Stimulated activated CD8-positive, alpha-beta memory T cell treated with anti-CD3 and anti-CD28 coated beads, Interleukin-4, amount 100 ng/mL, for 1 hour (primary cell): ENCODE measurements at places on chromosomes 4 and X.

DNA sequence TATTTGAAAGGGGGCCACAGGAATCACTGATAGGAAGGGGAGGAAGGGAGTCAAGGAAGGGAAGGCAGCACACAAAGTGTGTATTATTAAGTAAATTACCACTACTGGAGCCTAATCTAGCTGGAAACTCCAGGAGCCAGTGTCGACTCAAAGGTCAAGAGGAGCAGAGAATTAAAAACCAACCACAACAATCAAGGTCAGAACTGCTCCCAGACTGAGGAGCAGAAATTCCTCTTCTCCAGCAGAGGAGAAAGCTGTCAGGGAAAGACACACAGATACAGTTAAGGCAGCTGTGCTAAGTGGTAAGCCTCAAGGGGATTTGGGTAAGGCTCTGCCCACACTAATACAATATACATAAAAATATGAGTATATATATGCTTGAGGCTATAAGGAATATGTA lies 87.5 kb upstream of the PTPN13 start:
- no peak for DNase-seq

DNA sequence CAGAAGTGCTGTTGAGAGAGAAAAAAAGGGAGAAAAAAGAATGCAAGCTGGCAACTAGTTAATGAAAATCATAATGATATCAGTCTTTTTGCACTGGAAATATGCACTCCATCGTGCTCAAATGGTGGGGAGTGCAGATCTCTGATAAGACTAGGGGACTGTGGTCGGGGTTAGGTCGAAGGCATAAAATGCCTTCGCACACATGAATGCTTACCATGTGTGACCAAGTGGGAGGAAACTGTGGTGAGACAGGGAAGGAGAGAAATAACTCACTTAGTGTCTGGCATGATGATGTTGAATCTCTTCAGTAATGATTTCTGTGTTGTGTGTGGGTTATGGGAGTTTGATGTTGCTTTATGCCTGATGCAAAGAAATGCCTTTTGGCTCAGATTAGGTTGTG lies 358.9 kb downstream of the FBXO8 start:
- no peak for DNase-seq

GRCh38 chr4:121248747-121249146 lies 84.6 kb upstream of the TNIP3 start:
- no peak for DNase-seq

DNA sequence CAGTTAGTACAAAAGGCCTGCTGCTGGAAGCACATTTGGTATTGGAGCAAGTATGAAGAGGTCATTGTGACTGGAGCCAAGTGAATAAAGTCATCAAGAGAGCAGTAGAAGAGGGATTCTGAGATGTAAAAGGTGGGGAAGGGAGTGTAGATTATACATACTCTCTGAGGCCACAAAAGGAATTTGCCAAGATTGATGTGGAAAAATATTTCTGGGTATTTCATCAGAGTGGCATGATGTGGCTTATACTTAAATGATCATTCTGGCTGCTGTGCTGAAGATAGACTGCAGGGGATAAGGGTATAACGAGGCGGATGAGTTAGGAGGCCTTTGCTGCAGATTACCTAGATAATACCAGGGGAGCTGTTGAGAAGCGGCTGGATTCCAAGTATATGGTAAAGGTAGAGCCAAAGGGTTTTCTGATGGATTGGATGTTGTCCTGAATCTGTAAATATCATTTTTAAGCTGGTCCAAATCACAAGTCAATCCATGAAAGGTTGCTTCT lies 231.8 kb upstream of the AGA start:
- DNase-seq, result no peak

GRCh38 chrX:11792461-11793421 lies 34.7 kb downstream of the MSL3 start:
- no peak for DNase-seq

- DNase-seq, result no peak
These were observed 140.8 kb downstream of the FRAS1 start for GRCh38 chr4:78197947-78198346.

- DNase-seq, result no peak
These were observed 47.3 kb upstream of the SMIM31 start for GRCh38 chr4:164706675-164707074.

GRCh38 chr4:177285953-177286352 lies 23.7 kb upstream of the NEIL3 start:
- DNase-seq, result no peak

- no peak for DNase-seq
These were observed 7.2 kb upstream of the SORBS2 start for GRCh38 chr4:185819144-185819543.

DNA sequence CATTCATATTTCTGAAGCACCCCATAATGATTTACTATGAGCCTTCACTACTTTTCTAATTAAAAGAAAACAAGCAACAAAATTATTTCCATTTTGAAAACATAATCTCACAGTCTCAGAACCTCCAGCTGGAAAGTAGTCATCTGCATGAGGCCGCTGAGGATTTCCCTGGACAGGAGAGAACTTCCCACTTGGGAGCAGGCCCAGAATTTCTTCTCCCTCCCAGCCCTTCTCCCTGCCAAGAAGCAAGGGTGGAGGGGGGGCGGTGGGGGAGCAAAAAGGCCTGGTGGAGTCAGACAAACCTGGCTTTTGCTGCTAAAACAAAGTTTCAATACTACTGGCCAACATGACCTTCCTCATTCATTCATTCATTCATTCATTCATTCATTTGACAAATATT lies 167.3 kb downstream of the PJA1 start:
- DNase-seq, result no peak

GRCh38 chr4:183718876-183719275 lies 59.8 kb downstream of the TRAPPC11 start:
- DNase-seq, result no peak

DNA sequence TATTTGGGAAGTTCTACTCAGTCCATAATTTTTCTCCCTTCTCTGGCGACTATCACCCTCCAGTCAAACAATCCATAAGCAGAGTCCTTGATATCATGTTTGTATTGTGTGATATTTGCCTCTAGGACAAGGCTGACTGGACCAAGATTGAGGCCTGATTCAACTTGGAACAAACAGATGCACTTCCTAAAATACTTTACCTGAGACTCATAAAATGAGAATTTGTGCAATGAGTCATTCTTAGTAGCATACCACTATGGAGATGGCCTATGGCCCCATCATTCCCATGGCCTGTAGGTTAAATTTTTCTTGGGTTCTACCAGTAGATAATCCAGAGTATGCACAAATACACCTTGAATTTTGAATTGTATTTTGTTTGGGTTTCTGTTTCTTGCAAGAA lies 74.2 kb upstream of the DMD start:
- DNase-seq, result no peak

DNA sequence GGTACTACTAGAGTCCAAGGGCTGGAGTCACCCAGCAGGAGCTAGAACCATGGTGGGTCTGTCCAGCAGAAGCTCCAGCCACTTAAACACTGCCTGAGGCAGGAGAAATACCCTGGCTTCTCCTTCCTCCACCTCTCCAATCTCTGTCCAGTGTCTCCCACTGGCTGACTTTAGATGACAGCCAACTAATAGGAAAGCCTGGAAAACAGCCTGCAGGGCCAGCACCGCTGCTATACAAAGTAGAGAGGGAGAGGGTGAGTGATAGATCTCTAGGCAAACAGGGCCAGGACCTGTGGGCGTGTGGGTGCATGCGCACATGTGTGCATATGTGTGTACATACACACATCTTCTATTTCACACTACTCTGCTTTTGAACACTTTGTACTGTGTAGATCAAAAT lies 56.5 kb upstream of the ATP8A1 start:
- no peak for DNase-seq

- DNase-seq, result no peak
These were observed at the start of gene HMX1 for GRCh38 chr4:8871417-8872401. Gene HMX1, minus strand, starts transcription at chr4:8871839. Its CDS starts 225 bp downstream, at chr4:8871614.

- DNase-seq, result no peak
These were observed 47.1 kb upstream of the PPP2R3B start for GRCh38 chrX:433771-434170.

- no peak for DNase-seq
These were observed 958.6 kb downstream of the STIM2 start for GRCh38 chr4:27819246-27819645.

DNA sequence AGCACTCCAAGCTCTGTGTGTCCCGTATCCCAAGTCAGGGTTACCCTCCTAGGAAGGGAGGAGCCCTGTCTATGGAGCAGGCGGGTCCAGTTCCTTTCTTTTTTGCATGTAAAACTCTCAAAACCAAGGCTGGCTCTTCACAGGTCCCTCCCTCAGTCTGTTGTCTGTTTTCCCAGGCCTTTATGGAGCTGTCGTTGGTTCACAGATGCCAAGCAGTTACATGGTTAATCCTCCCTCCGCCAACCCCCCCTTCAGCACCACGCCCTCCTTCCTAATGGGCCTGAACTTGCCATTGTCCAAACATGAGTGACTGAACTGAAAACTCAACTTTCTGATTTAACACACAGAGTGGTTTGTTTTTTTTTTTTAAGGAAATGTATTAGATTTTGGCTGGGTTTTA lies 148.3 kb downstream of the STOX2 start:
- DNase-seq, result no peak

DNA sequence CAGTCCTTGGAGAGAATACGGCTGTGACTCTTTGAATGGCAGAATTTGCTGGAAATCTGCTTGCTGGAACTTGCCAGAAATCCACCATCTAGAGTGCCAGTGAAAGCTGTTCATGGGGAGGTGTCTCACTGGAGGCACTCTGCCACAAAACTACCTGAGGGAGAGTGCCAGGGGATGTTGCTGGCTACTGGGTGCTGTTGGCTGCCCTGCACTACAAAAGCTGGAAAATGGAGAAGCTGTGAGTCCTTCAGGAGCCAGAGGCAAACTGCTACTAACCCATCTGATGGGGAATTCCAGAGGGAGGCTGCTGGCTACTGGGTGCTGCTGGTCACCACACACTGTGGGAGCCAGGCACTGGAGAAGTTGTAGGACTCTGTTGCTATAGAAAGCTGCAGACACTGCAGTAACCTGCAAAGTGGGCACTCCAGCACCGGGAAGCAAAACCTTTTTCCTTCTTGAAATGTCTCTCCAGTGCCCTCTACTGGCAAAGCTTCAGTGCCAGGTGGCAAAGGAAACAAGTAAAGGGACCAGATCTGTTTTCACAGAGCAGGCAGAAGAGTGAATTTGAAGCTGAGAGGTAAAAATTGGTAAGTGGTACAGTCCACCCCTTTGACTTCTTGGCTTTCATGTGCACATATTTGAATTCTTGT lies 47.8 kb upstream of the HSD17B10 start:
- peak; percentile 10 for DNase-seq

- no peak for DNase-seq
These were observed 253.4 kb downstream of the PDGFC start for GRCh38 chr4:156718226-156718625.

DNA sequence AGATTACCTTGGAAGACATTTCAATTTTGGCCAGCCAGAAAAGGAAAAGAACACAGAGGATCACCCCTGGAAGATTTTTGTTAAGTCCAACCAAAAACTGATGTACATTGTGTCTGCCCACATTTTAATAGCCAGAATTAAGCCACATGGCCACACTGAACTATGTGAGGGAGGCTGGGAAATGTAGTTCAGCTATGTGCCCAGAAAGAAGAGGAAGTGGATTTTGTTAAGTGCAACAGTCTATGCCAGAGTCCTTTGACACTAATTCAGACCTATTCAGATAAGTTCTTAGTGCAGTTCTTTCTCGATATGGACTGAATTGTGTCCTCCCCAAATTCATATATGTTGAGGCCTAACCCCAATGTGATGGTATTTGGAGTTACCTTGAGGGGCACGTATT lies 18.4 kb downstream of the PRPS1 start:
- DNase-seq, result no peak

DNA sequence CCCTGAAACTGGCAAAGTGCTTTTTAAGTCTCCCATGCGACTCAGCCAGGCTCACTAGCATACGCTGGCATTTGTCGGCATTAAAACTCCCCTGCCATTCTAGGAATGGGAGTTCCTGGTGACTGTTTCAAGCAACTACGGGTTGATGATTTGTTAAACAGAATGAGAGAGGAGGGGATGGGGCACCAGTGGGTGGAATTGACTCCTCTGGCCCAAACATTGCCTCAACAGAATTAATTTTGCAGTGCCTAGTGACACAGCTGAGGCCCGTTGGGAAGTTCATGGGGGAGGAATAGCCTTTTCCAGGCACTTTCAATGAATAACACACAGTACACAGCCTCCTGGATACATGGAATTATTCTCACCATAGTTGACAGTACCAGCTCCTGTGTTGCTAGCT lies 30.1 kb downstream of the NEUROG2 start:
- no peak for DNase-seq

DNA sequence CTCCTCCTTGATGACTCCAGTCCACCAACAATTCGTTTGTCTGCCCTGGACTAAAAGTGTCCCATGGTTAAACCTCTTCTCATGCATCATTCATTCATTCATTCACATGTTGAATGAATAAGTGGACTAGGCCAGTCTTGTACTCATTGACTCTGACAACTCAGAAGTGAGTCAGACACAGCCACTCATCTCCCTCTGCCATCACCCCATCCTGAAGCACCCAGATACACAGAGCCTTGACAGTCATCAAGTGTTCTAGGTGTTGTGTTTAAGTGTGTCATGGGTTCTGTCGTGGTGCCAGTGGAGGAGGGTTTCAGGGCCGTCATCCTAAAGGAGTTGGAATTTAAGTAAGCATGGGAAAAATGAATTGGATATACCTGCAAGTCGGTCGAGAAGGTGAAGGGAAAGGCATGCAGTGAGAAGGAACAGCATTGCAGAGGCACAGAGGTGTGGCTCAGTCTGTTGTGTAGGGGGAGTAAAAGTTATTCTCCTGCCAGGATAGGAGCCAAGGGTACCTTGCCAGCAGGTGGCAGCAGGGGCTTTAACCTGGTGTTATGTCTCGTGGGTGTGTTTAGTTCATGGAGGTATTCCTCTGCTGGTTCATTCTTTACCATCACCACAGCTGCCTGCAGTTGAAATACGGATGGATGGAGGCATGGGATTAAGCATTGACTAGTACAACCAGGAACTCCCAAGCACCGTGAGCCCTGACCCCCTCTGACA lies 18.3 kb downstream of the MAGED2 start:
- no peak for DNase-seq

- DNase-seq, result no peak
These were observed 29.0 kb downstream of the NOP14 start for GRCh38 chr4:2934077-2934812.

GRCh38 chr4:138199568-138200235 lies 42.4 kb downstream of the SLC7A11 start:
- no peak for DNase-seq

DNA sequence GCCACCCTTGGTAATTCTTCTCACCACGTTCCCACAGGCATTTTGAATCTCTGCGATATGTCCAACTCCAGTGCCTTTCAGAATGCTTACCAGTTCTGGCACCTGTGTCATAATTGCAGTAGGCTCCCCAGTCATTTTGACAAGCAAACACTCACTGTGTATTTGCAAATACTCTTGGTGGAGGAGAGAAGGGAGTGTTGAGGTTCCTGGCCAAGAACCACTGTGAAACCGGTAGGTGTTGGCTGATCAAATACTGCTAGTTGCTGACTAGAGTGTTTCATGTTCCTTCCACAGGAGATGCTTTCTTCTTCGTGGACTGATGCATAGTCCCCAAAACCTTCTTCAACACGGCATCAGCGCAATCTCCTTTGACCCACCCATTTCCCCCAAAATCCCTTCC lies 16.0 kb upstream of the NLGN4X start:
- no peak for DNase-seq

GRCh38 chr4:111208970-111209369 lies 586.1 kb upstream of the PITX2 start:
- DNase-seq, result no peak
